ENCODE measurements at places on chromosomes 3 and 15.
A peak's percentile ranks its signal among the peaks of the same experiment; 100 is the strongest.

- DNase-seq = no peak
Measured at GRCh38 chr3:182618981-182619591, 174.2 kb upstream of the ATP11B start.

GRCh38 chr3:20047976-20048883 lies 8.0 kb downstream of the KAT2B start:
- no peak for DNase-seq

DNA sequence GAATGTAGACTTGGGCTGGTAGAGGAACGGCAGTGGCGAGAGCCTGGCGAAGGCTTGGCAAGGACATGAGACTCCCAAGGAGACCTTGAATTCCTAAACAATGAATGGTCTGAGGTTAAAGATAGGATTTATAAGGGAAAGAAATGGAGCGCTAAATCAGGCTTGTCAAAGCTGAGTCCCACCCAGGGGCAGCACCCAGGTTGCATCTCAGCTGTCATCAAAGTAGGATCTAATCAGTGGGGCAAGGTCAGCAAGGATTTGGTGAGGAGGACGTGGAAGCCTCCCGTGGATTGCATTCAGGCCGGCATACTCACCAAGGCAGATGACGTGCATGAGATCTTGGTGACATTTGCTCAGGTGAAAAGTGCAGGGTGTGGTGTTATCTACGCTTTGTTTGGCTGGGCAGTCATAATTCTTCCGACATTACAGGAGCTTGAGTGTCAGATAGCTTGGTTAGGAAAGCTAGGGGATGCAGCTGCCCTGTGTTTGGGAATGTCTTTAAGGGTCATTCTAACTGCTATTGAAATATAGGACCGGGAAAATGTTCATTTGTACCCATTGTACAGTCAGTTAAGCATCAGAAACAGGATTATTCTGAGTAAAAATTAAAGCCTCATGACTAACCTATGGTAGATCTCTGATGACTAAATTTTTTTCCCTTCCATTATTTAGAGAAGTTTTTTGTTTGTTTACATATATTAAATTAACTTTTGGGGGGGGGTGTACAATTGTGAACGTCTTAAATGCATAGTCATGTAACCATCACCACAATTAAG lies 99.4 kb upstream of the TSC22D2 start:
- DNase-seq = no peak

DNA sequence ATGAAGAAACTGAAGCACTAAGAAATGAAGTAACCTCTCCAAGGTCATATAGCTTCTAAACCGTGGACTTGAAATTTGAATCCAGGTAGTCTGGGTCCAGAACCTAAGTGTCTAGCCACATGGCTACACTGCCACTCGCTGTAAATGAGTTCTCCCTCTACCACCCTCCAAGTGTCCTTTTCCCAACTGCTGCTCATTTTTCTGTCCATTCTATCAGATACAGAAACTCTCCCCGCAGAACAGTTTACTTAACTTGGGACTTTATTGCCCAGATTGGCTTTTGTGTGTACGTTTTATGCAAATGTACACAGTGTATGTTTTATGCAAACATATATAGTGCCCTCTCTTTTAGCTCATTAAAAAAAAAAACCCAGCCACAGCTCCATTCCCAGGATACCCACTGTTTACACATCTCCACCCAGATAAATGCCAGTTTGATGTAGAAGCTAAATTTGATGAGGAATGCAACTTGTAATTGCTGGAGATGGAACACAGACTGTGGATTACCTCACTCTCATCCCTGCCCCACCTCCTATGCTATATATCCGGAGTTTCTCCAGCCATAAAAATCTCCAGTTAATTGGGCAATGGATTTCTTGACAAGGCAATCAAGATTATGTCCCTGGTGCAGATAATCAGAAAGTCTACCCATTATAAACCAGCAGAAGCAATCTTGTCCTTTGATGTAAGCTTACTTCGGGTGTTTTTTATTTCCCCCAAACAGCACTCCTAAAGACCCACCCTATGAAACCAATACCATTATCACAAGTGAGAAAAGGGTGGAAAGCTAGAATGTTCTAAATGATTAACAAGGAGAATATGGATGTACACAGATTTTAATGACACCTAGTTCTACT lies 42.0 kb downstream of the THBS1 start:
- DNase-seq = no peak

DNA sequence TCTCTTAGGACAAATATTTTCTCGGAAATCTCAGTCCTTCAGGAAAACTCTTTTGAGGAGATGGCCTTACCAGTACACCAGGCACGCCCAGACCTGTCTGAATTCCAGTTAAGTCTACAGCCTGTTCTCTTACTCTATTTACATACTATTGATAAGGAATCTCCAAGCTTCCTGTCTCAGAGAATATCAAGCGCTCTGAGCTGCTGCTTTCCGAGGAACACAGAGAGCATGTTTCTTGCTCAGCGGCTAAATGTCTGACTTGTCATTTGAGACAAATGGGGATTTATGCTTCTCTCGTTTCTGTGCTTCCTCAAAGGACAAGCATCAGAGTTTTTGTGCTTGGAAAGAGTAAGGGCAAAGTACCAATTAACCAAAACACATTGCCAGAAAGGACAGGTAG lies 112.4 kb upstream of the CCDC54 start:
- no peak for DNase-seq

- DNase-seq = peak; percentile 47
Measured at GRCh38 chr3:50674349-50675178, at the start of gene DOCK3. Gene DOCK3 (plus strand): TSS chr3:50674927. CDS start chr3:50675264, 337 bp downstream.

DNA sequence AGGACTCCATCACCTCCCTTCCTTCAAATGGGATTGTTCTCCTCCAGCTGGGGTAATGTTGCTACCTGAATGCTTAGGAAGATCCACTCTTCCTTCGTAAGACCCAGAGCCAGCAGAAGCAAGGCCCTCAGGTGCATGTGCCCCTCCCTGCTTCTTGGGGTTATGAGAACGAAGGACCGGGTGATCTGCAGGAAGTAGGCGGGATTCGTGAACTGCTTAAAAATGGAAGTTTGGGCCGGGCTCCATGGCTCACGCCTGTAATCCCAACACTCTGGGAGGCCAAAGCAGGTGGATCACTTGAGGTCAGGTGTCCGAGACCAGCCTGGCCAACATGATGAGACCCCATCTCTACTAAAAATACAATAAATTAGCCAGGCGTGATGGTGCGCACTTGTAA lies 8.0 kb downstream of the TLR9 start:
- DNase-seq = no peak

- no peak for DNase-seq
Measured at GRCh38 chr3:138624518-138624917, 15.9 kb downstream of the FAIM start.

- DNase-seq = no peak
Measured at GRCh38 chr3:50448752-50449539, 54.5 kb downstream of the CACNA2D2 start.

DNA sequence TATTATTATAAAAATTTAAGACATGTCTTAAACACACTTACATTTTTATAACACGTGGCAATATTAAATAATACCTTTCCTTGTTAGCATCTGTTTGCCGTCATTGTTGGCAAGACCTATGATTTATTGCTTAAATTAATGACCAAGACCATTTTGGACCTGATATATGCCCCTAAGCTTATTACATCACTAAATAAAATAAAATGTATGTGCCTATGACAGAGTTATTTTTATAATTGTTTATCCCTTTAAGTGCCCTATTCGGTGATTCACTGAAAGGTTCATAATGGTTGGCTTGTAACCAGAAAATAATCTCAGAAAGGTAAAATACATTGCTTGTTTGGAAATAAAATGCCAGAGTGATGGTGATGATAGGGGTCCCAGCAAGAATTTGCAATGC lies 17.5 kb downstream of the CDIN1 start:
- DNase-seq = no peak

GRCh38 chr15:66946578-66947164 lies 118.7 kb upstream of the SMAD3 start:
- peak; percentile 70 for DNase-seq

GRCh38 chr3:46372492-46373359 lies 2.0 kb downstream of the CCR5 start:
- no peak for DNase-seq

- DNase-seq = no peak
Measured at GRCh38 chr3:121817753-121818152, 17.1 kb downstream of the IQCB1 start.

DNA sequence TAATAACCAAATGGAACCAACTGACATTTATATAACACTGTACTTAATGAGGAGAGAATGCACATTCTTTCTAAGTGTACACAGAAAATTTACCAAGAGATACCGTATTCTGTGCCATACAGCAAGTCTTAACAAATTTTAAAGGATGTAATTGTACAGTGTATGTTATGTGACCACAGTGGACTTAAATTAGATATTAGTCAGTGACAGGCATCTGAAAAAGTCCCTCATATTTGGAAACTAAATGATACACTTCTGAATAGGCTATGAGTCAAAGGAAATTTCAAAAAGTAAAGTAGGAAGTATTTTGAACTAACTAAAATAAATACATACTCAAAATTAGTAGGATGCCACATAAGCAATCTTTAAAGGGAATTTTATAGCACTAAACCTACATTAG lies 59.6 kb upstream of the P3H2 start:
- no peak for DNase-seq

GRCh38 chr15:99118801-99119546 lies 14.1 kb downstream of the SYNM start:
- DNase-seq = no peak

DNA sequence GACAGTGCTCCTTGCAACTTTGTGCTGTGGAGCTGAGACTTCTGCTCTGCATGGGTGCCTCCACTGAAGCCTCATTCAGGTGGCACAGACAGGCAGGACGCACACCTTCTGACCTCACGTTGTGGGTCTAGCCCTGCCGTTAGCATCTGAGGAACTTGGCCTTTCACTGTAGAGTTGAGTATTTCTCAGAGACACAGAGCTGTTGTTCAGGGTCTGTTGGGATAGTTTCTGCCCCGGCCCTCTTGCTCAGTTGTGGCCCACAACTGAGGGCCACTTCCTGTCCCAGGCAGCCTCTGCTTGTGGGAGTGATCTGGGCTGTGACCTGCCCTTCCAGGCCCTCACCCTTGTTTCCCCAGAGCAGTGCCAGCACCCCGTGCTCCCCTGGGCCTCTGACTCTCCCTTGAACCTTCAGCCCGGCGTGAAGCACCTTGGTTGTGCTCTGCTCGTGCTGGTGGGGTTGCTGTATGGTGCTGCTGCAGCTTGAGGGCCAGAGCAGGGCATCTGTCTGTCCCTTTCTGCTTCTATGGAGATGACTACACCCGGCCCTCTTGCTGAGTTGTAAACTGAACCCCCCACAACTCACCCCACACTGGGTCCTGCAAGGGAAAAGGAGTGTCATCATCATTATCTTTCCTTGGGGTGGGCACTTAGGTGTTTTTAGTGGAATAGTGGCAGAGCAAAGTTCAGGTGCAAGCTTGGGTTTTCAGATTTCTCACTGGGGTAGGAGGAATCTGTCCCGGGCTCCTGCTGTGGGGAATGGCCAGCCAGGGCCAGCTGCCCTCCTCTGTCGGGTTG lies 11.7 kb downstream of the BAHD1 start:
- no peak for DNase-seq

DNA sequence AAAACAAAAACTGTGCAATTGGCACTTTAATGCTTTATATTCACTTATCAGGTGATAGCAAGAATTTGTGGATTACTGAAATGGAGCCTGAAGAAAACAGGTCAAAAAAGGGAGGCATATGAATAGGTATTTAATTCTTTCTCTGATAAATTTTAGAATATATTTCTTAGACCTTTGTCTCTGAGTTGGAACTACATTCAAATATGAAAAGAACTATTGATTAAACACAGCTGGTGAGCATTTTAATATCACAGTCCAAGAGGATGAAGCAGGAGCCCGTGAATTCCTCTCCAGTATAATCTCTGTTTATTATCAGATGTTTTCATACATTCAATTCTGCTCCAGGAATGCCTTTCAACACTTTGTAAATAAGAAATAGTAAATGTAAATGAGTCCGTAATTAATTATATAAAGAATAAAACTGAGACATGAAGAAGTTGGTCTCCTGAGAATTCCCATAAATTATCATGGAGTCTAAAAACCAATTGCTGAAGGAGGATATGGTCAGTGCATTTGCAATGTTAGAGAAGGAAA lies 86.3 kb upstream of the ARHGEF26 start:
- DNase-seq = no peak

DNA sequence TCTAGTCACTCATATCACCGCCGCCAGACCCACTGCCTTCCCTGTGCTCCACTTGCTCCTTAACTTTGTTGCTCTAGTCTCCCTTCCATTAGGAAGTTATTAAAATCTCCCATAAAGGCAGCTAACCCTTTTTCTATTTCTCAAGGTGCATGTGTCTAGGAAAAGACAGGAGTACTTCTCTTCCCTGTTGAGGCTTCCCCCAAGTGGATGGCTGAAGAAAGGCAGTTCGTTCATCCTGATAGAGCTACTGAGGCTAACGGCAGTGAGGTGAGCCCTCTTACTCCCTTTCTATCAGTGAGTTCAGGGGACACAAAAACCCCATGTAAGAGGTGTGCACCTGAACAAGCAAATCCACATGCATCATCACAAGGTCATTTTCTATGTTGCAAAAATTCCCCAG lies 397.8 kb downstream of the IGSF11 start:
- DNase-seq = no peak

GRCh38 chr15:90200534-90201129 lies 498 bp upstream of the SEMA4B start:
- DNase-seq = no peak

DNA sequence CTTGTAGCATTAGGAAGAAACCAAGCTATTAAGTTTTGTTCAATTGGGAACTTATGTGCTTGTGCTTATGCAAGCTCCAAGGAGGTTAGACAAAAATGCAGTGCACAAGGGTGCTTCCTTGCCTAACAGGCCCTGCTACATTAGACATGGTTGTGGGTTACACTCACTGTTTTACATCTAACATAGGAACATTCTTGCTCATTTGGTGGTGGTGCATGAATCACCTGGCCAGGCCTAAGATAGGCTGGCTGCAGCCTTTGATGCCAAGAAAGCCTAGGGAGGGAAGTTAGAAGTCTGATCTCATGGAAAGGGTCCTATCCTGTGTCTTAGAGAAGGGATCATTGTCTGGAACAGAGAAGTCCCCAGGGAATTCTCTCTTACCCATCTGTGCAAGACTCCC lies 43.5 kb downstream of the CA12 start:
- peak; percentile 14 for DNase-seq

DNA sequence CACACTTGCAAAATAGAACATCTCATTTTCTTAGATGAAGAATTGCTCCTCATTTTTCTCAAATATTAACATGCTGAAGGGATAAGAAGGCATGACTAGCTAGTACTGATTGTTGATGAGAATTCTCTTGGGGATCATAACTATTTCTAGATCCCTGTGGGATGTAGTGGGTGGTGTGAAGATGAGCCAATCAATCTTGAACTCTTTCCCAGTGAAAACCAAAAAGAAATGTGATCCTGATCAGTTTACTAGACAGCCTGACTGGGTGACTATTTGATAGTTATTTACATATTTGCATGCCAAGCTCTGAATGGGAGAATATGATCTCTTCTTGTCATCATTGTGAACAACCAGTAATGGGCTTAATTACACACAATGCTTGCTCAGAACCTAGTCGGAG lies 63.7 kb downstream of the ZIC1 start:
- DNase-seq = no peak

GRCh38 chr3:65676580-65676979 lies 362.1 kb downstream of the MAGI1 start:
- no peak for DNase-seq

Data from stimulated activated CD4-positive, alpha-beta T cell treated with anti-CD3 and anti-CD28 coated beads, Interleukin-1b, Interleukin-23, amount 100 ng/mL, for 48 hours (primary cell).